Cardiac fibroblast (primary cell): ENCODE measurements at places on chromosomes 2 and 18.

DNA sequence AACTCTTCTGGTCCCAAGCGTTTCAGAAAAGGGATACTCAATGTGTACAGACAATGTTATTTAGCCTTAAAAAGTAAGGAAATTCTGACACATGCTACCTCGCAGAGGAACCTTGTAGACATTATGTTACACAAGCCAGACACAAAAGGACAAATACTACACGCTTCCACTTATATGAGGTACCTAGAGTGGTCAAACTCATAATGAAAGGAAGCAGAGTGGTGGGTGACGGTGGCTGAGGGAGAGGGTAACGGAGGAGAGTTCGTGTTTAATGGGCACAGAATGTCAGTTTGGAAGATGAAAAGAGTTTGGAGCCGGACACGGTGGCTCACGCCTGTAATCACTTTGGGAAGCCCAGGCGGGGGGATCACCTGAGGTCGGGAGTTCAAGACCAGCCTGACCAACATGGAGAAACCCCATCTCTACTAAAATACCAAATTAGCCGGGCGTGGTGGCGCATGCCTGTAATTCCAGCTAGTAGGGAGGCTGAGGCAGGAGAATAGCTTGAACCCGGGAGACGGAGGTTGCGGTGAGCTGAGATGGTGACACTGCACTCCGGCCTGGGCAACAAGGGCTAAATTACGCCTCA is 1.4 kb downstream of the MCM6 start:
- no peak for DNase-seq

- DNase-seq: no peak
These were observed 18.8 kb downstream of the CNDP2 start for GRCh38 chr18:74514860-74515495.

GRCh38 chr2:42905341-42906110 is 113.1 kb upstream of the HAAO start:
- peak; percentile 61 for DNase-seq

- no peak for DNase-seq
These were observed 34.1 kb downstream of the TRABD2A start for GRCh38 chr2:84846741-84847142.

GRCh38 chr2:219638948-219639755 is 11.7 kb downstream of the SLC4A3 start:
- no peak for DNase-seq

DNA sequence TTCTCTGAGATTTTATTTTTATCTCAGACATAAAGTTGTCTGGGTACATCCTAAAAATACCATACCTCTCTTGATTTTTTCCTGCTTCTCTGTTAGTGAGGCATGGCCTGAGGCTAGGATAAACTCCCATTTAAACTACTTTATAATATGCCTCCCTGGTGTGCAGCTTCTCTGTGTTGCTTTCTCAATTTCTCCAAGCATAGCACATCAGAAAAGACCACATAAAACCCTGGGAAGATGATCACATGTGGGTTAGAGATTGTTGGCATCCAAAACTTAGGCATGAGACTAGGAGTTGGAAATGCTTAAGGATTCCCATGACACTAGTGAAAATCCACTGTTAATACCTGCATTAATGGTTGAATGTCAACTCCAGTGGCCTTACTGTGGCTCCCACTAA is 254.6 kb downstream of the RND3 start:
- DNase-seq: no peak

DNA sequence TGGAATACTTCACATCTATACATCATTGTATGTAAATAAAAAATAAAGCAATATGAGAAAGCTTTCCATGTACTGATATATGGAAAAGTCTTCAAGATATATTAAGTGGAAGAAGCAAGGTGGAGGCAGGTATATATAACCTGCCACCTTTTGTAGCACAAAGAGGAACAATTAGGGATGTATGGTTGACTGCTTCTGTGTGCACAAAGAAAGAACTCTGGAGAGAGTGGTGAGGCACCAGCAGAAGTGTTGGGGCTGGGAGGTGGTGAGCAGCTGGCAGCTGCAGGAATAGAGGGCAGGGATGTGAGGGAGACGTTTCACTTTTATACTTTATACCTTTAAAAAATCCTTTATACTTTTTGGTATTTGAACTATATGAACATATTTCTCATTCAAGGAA is 26.1 kb downstream of the KIF5C start:
- no peak for DNase-seq

GRCh38 chr2:170428868-170429267 is 250.9 kb downstream of the MYO3B start:
- no peak for DNase-seq

DNA sequence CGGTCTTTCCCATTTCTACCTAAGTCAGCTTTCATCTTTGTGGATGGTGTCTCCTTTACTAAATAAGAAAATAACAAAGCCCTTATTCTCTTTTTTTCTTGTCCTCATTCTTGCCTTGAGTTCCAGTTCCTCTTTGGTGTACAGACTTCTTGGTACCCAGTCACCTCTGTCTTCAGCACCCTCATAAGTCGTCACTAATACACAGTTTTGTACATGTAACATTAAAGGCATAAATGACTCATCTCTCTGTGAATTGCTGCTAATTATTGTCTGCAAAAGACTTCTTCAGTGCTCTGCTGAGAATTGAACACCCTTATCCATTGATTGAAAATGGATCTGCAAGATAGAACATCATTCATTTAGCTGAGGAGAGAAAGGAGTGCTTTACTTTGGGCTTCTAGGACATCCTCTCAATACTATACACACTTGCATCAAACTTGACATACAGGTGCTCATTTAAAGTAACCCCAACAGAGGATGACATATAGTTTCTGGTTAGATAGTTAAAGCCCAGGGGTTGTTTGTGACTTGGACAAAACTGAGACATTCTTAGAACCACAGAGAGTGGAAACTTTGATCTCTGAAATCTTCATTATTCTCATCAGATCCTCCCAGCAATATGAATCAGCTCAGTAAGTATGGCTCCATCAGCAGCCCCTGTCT is 97.0 kb downstream of the XRCC5 start:
- DNase-seq: no peak

- DNase-seq: no peak
These were observed 641.1 kb downstream of the TMEM182 start for GRCh38 chr2:103402944-103403343.

- peak; percentile 20 for DNase-seq
These were observed 161.3 kb downstream of the MEIS1 start for GRCh38 chr2:66596256-66596655.

GRCh38 chr2:42076357-42077225 is 28.8 kb downstream of the PKDCC start:
- DNase-seq: no peak

DNA sequence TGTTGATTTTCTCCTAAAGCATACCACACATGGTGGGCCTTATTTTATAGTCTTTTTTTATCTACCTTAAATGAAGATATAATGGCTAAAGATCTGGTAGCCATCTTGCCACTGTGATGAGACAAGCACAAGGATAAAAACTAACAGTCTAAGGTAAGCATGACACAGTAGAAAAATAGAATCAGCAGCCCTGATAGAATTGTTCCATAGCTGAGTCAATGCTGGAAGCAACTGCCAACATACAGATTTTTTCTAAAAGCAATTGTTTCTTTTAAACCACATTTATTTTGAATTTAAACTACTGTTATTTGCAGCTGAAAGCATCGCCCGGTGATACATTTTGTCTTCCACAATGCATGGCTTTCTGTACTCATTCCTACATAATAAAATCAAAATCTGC is 1091.5 kb upstream of the CHAC2 start:
- no peak for DNase-seq

DNA sequence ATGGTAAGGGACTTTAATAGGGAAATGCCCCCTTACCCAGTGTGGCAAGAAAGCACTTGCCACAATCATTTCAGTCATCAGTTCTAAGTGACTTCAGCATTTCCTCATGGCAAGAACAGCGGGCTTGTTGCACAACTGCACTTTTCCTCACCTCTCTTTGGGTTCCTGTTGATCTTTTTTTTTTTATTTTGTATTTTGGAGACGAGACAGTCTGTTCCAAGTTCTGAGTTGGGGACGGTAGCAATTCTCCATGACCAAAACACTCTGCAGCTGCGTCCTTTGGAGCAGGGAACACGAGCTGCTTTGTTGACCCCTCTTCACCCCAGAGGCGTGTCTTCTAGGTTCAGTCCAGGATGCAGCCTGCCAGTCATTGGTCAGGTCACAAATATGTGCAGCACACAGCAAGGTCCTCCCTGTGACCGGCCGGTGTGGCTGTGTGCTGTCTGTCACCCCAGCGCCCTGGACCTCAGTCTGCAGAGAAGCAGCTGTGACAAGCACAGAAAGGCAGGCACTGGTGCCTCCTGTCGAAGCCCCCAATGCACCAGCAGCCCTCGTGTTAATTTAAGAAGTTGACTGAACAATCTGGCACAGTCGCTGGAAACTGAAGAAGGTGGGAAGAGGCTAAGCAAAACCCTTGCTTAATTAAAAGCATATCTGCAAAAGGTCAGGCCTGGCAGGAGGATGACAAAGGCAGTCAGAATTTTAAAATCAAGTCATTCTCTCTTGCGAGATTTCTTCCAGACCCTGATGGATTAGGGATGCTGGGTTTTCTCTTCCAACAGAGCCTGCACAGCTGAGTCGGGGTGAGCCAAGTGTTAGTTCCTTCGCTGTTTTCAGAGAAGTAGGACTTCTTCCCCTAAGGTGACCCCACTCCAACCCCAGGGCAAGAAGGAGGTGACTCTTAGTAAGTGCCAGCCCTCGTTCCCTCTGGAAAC is 96.7 kb upstream of the COPS8 start:
- DNase-seq: peak; percentile 11
